GF-D8 (cell line): ENCODE measurements at places on chromosomes 1 and 21.

GRCh38 chr1:192966073-192966472 is 93.1 kb downstream of the UCHL5 start:
- DNase-seq = no peak

DNA sequence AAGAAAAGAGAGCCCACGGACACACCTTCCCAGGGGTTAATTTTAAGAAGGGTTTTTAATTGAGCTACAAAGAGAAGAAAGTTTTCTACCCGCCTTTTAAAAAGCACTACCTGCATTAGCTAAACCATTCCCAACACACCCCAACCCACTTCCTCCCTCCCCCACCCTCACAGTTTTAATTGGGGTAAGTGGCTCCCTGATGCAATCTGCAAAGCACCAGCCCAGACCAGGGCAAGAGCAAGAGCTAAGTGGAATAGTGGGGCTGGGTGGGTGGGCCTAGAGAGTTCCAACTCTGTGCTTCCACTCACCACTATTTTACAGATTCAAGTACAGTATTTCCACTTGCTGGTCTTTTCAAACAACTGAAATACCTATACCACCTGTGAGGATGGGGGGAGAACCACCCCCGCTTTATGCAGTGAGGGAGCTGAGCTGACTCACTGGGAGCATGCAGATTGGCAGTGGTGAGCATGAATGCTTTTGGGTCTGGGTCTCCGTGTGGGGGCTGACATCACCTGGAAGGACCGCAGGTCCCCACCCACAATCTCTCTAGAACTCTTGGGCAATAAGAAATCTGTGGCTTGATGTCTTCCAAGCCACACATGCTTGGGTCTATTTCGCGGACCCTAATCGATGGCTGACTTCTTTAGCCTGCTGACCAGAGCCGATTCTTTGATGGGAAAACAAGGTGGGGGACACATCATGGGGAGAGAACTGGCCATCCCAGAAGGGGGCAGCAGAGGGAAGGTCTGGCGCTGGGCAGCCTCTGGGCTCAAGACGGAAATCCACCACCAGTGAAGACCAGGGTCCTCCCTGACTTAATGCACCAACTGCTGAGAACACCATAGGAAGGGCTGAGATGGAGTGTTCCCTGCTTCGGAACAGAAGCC is 95.5 kb downstream of the SSBP3 start:
- DNase-seq = no peak

DNA sequence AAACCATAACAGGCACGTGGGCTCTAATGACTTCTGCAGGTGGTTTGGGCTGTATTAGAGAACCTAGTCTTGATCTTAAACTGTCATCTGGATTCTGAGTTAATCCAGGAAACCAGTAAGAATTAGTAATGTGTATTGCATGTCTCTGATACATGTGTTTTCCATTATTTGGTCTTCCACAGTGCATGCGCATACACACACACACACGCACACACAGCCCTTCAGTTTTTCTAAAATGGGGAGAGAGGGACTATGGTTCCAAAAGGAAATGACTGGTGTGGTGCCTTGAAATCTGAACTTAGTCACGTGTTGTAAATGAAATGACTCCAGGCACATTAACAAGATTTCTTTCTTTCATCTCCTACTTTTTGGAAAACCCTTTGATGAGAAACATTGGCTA is 67.6 kb downstream of the OLFML2B start:
- DNase-seq = no peak

DNA sequence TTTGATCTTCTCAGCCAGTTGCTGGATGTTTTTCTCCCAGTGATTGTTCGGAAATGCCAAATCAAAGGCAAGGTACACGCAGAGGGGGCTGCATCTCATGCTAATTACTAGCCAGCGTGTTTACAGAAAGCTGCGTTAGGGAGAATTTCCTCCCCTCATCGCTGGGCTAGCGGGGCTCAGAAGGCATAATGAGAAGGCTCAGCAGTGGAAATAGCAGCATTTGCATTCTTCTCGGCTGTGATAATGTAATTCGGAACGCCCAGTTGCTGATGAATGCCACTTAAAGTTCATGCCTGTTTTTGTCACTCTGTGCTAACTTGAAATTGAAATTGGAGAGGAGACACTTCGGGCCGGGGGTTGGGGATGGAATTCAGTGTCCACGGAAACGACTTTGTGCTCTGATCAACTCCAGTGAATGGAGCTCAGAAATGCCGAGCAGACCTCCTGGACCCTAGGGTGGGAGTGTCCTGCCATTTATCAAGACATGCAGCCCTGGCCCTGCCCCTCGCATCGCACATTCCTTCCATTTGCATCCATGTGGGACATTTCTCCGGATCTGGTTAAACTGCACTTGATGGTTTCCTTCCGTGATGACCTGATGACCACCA is 313.4 kb upstream of the C1orf174 start:
- DNase-seq = no peak

- DNase-seq = no peak
These were observed 117.0 kb downstream of the MAP3K21 start for GRCh38 chr1:233444484-233444883.

- DNase-seq = no peak
These were observed 33.5 kb upstream of the CCDC27 start for GRCh38 chr1:3718764-3719163.

- DNase-seq = no peak
These were observed 63.5 kb upstream of the KIAA1614 start for GRCh38 chr1:180849031-180849775.

GRCh38 chr1:21232044-21232443 is 55.3 kb upstream of the EIF4G3 start:
- no peak for DNase-seq

- DNase-seq = no peak
These were observed 6.1 kb upstream of the MYCL start for GRCh38 chr1:39907528-39908453.

DNA sequence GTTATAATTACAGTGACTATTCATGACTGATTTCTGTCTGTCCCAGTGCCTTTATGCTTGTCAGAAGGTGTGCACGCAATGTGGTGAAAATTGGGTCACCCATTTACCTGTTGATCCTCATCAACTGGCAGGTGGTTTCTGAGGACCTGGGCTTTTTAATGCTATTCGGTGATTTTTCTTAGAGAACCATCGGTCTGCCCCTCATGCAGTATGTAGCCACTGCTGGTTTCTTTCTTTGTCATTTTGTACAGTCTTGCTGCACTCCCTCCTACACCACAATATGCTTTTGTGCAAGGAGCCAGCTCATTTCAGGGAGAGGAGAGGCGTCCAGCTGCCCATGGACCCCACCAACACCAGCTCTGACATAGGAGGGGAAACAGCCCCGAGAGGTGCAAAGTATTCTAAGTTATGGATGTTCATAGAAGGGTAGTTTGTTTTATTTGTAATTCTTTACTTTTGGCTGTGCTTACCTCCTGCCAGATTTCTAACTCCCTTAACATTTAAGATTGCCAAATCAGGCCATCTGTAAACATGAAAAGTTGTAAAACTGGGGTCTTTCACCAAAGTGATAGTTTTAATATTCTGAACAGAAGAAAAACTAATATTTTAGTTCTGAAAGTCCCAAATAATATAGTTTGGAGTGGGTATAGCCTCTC is 325.3 kb downstream of the PTBP2 start:
- no peak for DNase-seq

DNA sequence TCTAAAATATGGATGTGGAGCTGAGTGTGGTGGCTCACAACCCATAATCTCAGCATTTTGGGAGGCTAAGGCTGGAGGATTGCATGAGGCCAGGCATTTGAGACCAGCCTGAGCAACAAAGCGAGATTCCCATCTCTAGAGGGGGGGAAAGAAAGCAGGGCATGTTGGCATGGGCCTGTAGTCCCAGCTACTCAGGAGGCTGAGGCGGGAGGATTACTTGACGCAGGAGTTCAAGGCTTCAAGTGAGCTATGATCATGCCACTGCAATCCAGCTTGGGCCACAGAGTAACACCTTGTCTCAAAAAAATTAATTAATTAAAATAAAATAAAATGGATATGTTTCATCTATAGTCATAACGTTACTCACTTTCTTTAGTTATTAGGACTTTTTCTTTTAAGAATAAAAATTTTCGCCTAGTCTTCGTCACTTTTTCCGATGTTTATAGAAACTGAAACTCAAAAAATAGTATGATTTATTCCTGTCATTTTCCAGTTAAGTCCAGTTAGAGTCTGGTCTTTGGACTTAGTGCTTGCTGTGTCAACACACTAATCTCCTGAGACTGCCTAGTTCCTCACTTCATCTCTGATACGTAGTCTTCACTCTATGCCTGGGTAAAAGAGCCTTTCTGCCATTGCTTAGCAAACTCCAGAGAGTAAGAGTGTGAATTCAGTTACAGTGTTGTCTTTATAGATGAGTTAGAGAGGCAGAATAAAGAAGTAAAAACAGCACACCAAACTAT is 28.0 kb downstream of the IARS2 start:
- DNase-seq = no peak

- DNase-seq = no peak
These were observed 83.5 kb downstream of the NDUFS5 start for GRCh38 chr1:39109644-39110043.

GRCh38 chr1:240935920-240936319 is 324.0 kb upstream of the GREM2 start:
- DNase-seq = no peak

DNA sequence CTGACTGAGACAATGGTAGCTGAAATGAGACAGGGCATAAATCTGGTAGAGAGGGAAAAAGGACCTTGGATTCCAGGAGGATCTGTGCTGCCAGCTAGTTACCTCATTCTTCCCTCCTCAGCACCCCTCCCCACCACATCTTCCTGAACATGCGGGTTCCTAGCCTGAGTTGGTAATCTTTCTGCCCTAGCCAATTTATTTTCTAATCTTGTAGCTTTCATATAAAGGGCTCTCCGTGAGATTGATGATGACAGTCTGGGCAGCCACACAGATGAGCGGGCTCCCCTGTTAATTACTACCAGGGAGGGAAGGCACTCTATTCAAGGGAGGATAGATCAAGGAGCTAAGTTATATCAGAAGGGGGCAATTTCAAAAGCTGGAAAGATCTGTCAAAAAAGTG is 20.2 kb downstream of the ARHGEF11 start:
- DNase-seq = no peak

GRCh38 chr1:61975638-61976037 is 219.0 kb upstream of the L1TD1 start:
- no peak for DNase-seq

GRCh38 chr1:173347282-173347818 is 129.8 kb upstream of the PRDX6 start:
- DNase-seq = no peak

DNA sequence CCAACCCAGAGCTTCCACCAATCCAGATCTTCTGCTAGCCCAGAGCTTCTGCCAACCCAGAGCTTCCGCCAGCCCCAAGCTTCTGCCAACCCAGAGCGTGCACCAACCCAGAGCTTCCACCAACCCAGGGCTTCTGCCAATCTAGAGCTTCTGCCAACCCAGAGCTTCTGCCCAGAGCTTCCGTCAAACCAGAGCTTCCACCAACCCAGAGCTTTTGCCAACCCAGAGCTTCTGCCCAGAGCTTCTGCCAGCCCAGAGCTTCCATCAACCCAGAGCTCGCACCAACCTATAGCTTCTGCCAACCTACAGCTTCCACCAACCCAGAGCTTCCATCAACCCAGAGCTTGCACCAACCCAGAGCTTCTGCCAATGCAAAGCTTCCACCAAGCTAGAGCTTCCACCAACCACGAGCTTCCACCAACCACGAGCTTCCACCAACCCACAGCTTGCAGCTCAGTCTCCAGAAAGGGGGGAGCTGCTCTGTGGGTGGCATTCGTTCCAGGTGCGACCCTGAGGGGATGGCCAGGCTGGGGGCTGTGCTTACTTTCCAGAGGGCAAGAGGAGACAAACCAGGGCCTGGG is 23.8 kb downstream of the CRYAA start:
- no peak for DNase-seq
